Renal cortical epithelial cell (primary cell): ENCODE measurements at places on chromosomes 16 and 17.

DNA sequence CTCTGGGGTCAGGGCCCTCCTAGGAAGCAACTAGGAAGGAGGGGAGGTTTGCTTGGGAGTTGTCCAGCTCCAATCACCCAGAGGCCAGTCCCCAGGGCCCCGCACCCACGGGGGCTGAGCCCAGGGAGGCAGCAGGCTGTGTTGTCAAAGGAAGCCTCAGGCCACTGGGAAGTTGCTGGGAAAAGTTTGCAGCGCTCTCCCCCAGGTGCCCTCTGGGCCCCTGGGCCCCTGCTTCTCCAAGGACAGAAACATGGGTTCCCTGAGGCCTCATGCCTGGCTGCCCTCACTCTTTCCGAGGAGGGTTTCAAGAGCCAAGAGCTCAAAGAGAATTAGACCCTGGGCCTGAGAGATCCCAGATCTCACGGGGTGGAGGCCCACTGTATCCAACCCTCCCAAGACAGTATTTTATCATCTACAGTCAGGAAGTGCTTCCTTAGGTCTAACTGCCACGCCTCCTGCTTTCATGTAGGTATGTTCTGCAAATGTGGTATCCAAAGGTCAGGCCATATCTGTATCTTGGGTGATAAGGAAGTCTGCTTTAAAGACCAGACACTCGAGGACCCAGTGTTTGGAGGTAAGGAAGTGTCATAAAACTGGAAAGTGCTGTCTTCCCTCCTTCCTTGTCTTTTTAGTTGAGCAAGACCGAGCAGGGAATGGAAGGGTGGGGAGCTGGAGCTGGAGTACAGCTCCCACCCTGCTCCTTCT is 44.2 kb upstream of the ZNF423 start:
- no peak for DNase-seq

- DNase-seq, result no peak
Measured at GRCh38 chr16:29988346-29989075, 6.9 kb downstream of the HIRIP3 start.

DNA sequence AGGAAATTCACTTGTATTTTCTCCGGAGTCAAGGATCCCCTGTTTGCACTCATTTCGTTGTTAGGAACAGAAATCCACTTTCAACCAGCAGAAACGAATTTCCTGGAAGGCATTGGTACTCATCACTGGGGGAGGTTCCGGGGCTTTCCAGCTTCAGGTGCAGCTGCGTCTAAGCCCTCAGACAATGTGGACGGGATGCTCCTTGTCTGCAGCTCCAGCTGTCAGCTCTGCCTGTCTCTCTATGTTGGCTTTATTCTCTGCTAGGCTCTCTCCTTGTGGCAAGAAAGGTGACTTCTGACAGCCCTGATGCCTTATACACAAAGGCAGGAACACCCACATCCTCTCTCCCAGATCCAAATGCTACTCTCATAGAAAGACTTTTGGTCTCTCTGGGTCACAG is 183.9 kb upstream of the HSBP1 start:
- no peak for DNase-seq

GRCh38 chr17:11503308-11504035 is 94.8 kb upstream of the DNAH9 start:
- DNase-seq, result no peak

DNA sequence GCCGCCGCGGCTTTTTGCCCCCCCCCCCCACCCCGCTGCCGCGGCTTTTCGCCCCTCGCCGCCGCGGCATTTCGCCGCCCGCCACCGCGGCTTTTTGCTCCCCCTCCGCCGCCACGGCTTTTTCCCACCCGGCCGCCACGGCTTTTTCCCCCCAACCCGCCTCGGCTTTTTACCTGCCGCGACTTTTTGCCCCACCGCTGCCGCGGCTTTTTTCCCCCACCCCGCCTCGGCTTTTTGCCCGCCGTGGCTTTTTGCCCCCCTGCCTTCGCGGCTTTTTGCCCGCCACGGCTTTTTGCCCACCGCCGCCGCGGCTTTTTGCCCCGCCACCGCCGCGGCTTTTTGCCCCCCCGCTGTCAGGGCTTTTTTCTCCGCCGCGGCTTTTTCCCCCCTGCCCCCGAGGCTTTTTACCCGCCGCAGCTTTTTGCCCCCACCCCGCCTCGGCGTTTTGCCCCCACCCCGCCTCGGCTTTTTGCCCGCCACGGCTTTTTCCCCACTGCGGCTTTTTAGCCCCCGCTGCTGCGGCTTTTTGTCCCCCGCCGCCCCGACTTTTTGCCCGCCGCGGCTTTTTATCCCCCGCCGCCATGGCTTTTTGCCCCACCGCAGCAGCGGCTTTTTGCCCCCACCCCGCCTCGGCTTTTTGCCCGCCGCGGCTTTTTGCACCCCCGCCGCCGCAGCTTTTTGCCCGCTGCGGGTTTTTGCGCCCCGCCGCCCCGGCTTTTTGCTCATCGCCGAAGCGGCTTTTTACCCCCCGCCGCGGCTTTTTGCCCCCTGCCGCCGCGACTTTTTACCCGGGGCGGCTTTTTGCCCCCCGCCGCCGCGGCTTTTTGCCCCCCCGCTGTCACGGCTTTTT is 527.8 kb upstream of the WSB1 start:
- DNase-seq, result no peak

- DNase-seq, result no peak
Measured at GRCh38 chr17:57016071-57016763, 38.3 kb downstream of the SCPEP1 start.

- DNase-seq, result no peak
Measured at GRCh38 chr17:34987232-34987631, 6.9 kb downstream of the LIG3 start.

- peak; percentile 51 for DNase-seq
Measured at GRCh38 chr17:67378454-67379250, 1.6 kb downstream of the PITPNC1 start.

DNA sequence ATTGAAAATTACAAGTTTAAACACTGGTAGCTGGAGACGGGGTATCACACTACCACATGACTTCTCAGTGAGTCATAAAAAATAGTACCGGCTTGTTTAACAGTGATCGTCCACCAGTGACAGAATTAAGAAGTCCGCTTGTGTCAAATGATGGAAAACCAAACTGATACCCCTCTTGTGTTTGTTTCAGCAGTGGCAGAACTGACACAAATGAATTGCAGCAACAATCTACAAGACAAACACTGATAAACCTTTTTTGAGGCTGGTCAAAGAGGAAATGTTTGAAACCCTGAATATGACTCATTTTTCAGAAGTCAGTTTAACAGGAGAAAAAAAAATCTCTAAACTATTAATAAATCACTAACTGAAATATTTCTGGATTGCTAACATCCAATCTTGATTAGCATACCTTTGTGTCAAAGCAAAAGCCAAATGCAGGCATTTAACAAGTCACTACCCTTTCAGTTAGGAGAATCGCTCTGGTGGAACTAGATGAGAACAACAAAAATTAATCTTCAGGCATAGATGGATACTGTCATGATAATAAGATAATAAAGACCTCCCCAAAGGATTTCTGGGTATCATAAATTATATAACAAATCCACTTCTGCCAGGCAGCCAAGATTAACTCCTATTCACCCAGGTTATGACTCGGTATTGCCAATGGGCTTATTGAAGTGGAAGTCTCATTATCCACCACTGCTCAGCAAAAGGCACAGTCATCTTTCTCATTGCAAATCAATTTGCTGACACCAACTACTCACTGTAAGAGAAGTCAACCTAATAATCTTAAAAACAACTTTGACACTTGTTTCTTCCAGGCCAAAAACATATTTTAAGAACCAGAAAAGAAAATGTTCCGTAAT is 20.8 kb downstream of the DCUN1D3 start:
- DNase-seq, result peak; percentile 88

DNA sequence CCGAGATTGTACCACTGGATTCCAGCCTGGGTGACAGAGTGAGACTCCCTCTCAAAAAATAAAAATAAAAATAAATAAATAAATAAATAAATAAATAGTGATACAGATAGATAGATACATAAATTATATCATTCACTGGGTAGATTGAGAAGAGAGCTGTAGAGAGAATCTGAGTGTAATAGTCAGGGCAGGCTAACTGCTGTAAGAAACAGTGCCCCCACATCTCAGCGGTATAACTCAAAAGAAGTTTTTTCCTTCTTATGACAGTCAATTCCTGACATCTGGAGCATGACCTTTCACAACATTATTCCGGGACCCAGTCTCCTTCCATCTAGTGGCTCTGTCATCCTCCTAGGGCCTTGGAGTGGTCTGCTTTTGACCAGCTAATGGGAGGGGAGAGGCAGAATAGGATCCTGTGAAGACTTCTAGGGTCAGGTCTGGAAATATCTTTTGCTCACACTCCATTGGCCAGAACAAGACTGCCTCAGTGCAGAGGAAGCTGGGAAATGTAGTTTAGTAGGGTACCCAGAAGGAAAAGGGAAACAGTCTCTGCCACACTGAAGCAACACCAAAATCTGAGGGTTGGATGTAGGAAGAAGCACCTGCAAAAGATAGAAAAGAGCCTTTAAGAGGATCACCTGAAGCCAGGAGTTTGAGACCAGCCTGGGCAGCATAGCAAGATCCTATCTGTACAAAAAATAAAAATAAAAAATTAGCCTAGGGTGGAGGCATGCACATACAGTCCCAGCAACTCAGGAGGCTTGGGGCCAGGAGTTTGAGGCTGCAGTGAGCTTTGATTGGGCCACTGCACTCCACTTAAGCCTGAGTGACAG is 3.0 kb upstream of the QPRT start:
- peak; percentile 25 for DNase-seq

GRCh38 chr17:57553991-57554825 is 190.9 kb downstream of the CCDC182 start:
- no peak for DNase-seq

GRCh38 chr16:74936902-74937560 is 47.9 kb downstream of the WDR59 start:
- peak; percentile 70 for DNase-seq

DNA sequence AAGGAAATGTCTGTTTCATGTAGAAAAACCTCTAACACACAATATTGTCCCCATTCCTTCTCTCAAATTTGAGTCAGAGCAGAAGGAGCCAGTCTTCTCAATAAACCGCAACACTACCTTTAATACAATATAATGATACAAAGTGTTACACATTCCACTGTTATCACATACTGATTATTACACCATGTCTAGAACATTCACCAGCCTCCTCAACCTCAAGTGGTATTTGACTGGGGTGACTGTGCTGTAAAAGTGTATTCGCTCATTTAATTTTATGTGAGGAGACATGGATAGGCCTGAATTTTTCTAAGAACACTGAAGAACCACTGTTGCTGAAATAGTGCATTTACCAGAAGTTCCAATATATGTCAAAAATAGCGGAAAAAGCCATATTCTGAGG is 10.3 kb downstream of the CDYL2 start:
- no peak for DNase-seq

GRCh38 chr17:14579716-14580115 is 278.8 kb downstream of the HS3ST3B1 start:
- DNase-seq, result no peak

- no peak for DNase-seq
Measured at GRCh38 chr16:88279998-88280397, 102.8 kb upstream of the ZNF469 start.

GRCh38 chr16:53773150-53773846 is 69.3 kb downstream of the FTO start:
- DNase-seq, result peak; percentile 100

- DNase-seq, result peak; percentile 21
Measured at GRCh38 chr16:28863929-28864793, 518 bp downstream of the SH2B1 start.

- DNase-seq, result no peak
Measured at GRCh38 chr17:65297916-65298315, 160.7 kb downstream of the RGS9 start.

DNA sequence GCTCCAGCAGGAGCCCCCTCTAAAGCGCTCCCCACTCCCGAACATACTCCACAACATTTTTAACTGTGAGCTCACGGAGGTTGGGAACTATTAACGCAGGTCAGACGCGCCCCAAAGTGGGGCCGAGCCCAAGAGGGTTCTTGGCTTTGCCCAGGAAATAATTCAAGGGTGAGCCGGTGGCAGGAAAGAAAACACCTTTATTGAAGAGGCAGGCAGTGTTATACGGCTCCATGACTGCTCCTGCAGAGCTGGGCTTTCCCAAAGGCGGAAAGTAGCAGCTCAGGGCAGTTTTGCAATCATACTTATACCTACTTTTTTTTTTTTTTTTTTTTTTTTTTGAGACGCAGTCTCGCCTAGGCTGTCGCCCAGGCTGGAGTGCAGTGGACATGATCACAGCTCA is 6.2 kb downstream of the ADCY9 start:
- DNase-seq, result no peak

- no peak for DNase-seq
Measured at GRCh38 chr16:14345512-14346115, 274.5 kb downstream of the MRTFB start.

- DNase-seq, result no peak
Measured at GRCh38 chr17:5238333-5238732, 3.7 kb upstream of the SCIMP start.

DNA sequence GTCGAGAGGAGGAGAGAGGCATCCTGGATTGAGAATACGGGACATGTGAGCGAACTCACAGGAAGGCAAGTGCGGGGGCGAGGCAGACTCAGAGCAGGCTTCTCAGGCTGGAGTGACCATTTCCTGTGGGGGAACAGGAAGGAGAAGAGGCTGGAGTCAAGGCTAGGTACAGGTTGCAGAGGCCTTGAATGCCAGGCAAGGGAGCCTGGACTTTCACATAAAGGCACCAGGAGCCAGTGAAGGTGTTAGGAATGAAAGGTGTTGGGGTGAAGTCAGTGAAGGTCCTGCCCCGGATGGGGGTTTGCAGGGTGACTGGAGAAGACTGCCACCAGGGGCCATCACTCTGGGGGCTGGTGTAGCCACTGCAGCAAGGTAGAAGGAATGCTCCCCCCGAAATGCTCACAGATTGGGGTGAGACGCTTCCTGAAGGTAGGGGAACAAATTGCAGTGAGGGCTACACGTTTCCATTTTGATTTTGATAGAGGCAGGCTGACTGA is 5.3 kb upstream of the GPRC5C start:
- DNase-seq, result peak; percentile 40

DNA sequence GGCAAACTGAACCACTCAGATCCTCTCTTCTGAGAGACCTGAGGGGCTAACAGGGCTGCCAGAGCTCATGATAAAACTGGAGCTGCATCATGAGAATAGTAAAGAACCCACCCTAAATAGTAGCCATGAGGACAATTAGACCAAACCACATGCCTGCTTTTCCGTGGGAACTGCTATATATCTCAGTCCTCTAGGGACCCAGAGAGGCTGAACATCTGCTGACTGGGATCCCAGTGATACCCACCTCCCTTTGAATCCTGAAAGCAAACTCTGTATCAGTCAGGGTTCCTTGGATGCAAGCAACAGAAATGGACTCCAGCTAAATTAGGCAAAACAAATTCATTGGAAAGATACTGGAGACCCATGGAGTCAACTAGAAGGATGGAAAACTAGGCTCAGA is 6.5 kb downstream of the MT1X start:
- DNase-seq, result no peak

- no peak for DNase-seq
Measured at GRCh38 chr17:50049636-50050035, 6.3 kb upstream of the ITGA3 start.
